Endodermal cell (in vitro differentiated cells): ENCODE measurements at places on chromosomes 4 and X.

DNA sequence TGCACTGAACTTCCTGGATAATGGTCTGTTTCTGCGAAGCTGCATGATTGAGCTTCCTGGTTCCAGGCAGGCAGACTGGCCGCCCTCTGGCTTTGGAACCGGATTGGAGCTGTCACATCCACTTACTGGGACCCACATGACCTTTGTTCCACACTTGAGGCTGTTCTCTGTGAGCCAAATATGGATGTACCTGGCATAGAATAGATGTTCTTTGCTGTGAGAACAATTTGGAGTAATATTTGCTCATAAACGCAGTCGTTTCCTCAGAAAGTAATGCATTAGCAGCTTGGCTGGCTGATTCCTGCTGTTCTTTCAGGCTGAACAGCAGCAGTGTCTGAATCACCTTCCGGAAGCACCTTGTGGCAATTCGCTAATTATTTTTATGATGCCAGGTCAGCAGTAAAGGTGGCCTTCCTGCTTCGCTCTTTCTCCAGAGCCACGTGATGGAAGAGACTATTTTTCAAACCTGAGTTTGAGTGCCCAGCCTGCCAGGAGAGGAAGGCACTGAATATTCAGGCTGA is 78.1 kb upstream of the BOD1L1 start:
- no peak for DNase-seq

- no peak for DNase-seq
These were observed 410.3 kb downstream of the CCSER1 start for GRCh38 chr4:90537491-90537890.

DNA sequence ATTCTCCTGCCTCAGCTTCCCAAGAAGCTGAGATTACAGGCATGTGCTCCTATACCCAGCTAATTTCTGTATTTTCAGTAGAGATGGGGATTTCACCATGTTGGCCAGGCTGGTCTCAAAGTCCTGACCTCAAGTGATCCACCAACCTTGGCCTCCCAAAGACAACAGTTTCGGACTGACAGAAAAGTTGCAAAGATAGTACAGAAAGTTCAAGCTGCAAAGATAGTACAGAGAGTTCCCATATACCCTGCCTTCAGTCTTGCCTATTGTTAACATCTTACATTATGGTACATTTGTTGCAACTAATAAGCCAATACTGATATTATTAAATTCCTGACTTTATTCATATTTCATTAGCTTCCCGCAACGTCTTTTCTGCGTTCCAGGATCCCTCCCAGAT is 65.8 kb downstream of the SUPT20HL2 start:
- no peak for DNase-seq

- DNase-seq: peak; percentile 5
These were observed 14.0 kb upstream of the HSFX1 start for GRCh38 chrX:149759824-149760223.

GRCh38 chr4:3709846-3710441 is 56.2 kb upstream of the ADRA2C start:
- peak; percentile 44 for DNase-seq

GRCh38 chr4:157908031-157908430 is 264.8 kb downstream of the GASK1B start:
- no peak for DNase-seq

GRCh38 chrX:125298871-125299270 is 20.8 kb upstream of the TEX13C start:
- no peak for DNase-seq

DNA sequence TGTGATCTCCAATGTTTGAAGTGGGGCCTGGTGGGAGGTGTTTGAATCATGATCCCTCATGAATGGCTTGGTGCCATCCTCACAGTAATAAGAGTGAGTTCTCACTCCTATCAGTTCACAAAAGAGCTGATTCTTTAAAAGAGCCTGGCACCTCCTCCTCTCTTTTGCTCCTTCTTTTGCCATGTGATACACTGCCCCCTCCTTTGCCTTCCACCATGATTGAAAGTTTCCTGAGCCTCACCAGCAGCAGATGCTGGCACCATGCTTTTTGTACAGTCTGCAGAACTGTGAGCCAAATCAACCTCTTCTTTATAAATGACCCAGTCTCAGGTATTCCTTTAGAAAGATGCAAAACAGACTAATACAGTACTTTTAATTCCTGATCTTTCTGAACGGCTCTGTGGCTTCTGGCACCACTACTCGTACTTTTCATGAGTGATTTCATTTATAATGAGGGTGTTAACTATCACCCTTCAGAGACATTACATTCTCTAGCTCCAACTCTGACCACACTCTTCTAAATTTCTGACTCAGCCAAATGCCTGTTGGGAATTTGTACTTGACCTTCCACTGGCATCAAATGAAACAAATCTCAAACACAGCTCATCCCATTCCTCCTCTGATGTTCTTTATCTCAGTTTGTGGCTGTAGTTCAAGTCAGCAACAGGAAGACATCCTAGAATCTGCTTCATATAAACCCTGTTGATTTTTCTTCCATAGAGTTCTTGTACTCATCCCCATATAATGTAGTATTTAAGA is 4.2 kb downstream of the UFSP2 start:
- DNase-seq: no peak

DNA sequence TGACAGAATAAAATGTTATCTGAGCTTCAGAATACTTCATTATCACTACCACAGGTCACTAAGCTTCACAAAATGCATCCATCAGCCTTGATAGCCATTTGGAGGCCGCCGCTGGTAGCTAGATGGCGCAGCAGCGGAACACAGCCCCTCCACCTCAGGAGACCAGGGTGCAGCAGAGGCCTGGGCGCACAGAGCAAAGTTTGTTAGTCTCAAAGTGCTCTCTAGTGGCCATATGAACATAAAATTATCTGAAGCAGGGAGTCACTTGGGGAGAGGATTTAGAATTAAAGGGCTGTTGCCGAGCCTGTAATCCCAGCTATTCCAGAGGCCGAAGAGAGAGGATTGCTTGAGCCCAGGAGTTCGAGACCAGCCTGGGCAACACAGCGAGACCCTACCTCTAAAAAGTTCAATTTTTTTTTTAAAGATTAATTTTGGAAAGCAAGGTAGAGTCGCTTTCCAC is 8.1 kb upstream of the DCTD start:
- peak; percentile 94 for DNase-seq
